ENCODE measurements at places on chromosomes 7 and 10.
A peak's percentile ranks its signal among the peaks of the same experiment; 100 is the strongest.

DNA sequence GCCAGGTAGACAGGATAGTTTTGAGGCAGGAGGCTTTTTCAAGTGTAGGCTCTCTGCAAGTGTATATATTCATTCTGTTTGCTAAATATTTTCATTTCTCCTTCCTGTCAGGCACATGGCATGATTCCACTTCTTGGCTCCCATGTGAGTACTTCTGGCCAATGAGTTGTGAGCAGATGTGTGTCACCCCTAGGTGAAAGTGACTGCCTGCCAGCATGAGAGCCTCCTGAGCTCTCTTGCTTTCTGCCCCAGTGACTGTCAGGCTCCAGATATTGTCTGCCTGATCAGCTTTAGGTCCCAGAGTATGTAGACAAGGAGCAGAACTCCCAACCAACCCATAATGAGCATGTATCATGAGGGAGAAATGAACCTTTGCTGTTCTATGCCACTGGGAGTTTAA, 257.6 kb upstream of the NPY start:
- DNase-seq: no peak

- DNase-seq: no peak
These were observed 195.4 kb downstream of the CDC14C start for GRCh38 chr7:49119706-49120105.

DNA sequence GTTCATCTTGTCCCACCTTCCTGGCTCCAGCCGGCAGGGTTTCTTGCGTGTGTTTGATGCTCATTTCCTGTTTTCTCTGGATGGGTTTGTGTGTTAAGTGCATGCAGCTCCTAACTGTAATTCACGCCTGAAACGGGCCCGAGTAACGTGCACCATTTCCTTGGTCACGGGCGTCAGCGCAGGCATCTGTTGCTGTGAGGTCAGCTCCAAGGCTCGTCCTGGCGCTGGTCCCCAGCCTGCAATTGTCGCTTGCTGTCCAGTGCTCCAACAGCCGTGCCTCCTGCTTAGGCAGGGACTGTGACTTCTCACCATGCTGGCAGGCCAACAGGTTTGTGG, 201.1 kb downstream of the GLRX3 start:
- no peak for DNase-seq

DNA sequence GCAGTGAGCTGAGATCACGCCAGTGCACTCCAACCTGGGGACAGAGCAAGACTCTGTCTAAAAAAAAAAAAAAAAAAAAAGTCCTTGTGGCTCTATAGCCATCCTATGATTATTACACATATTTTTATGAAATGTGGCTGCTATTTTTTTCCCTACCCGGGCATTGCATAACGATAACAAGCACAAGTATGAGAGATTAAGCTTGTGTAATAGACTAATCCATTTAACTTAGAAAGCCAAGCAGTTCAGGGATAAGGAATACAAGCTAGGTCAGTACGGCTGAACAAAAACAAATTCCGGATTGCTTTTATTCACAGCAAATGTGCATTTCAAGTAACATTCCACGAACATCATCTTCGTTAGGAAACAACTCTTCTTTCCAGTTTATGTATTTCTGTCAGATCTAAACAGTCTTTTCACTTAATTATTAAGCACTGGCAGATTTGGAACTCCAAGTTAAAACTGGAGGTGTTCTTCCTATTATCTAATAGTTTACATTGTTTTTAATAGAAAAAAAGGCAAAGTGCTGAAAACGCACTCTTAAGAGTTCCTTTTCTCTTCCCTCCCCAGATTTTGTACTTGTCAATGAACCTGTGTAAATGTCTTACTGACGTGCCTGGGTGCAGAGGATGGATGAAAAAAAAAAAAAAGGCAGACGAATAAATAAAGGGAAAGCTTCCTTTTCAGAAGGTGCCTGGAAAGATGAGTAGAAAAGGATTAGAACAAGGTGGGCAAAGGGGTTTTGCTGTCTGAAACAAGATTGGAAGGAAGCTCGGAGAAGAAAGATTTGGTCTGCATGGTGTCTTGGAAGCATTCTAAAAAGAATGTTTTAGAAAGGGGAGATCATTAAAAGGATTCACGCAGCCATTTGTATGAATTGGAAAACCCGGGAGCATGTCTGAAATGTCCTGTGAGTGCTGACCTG, 81.1 kb downstream of the PRTFDC1 start:
- no peak for DNase-seq

DNA sequence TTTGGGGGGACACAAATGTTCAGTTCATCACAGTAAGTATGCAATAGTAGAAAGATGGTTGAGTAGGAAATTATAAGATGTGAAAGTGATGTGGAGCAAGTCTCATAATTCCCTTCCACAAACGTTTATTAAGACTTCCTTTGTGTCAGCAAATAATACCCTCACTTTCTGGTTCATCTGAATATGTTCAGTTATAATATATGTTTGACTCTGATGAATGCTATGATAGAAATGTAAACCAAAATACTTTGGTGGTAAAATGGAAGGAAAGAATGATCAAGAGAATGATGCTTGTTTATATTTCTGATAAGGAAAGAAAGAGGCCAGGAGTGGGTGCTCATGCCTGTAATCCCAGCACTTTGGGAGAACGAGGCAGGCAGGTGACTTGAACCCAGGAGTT, 111.7 kb upstream of the PLXDC2 start:
- no peak for DNase-seq

DNA sequence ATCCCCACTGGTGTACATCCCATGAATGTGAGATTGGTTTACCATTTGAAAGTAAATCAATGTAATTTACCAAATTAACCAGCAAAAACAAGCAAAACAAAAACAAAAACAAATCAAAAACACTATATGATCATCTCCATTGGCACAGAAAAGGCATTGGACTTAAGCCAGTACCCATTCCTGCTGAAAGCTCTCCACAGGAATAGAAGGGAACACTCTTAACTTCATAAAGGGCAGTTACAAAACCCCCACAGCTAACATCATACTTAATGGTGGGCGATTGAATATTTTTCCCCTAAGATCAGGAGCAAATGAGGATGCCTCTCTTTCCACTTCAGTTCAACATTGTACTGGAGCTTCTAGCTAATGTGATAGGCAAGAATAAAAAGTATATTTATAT, 34.1 kb downstream of the PRKG1 start:
- DNase-seq: no peak

DNA sequence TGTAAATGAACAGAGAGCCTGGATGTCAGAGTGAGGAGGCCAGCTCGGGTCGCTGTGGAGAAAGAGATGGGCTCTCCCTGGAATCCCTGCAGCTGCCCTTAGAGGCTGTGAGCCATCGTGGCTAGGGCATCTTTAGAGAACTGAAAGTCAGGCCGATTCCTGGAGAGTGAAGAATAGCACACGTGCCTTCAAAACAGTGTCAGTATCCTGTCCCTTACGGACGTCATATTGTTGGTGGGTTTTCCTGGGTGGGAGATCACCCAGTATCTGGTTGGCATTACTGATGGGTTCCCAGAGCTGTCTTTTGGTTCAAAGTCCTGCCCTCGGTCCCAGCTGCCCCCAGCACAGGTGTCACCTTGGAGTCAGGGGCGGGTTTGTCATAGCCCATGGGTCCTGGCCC, 25.3 kb downstream of the IKZF1 start:
- DNase-seq: no peak

GRCh38 chr10:132410779-132411532, 14.0 kb downstream of the PWWP2B start:
- DNase-seq: no peak

DNA sequence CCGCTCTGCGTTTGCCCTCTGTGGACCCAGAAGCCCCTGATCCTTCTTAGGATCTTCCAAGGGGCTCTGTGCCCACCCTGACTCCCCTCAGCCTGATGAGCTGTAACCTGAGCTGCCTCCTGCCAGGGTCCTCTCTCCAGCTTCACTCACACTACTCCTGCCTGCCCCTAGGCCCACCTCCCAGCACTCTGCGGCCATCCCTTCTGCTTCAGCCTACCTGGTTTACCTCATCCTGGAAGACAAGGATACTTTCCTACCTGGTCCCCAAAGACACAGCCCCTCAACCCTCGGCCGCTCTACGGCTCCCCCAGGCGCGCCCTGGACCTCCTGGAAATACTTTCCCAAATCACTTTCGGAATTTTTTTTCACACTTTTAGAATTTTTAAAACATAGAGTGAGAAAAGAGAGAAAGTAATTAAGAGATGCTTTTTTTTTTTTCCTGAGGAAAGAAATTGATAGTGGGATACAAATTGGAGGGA, 6.4 kb upstream of the ZNF862 start:
- DNase-seq: no peak

GRCh38 chr7:49403844-49404243, 369.6 kb upstream of the VWC2 start:
- DNase-seq: no peak

- DNase-seq: no peak
These were observed 45.9 kb downstream of the SVIL start for GRCh38 chr10:29588629-29589421.

DNA sequence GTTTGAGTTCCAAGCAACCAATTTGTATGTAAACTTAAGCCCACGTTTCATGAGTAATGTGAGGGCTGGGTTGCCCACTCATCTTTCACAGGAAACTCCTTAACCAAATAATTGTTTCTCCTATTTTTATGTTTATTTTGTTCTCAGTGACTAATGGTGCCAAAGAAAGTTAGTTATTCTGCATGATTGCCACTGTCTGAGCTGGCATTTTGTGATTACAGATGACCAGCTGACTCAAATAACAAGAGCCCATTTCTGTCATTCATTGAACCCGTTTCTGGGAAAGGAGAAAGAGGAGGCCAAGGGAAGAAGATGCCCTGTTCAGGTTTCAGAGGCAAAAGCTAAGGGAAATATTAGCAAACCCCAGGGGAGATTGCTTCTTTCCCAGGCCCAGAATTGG, 186.9 kb upstream of the MYO3A start:
- no peak for DNase-seq

GRCh38 chr10:71769279-71769823, 4.0 kb downstream of the VSIR start:
- DNase-seq: no peak

DNA sequence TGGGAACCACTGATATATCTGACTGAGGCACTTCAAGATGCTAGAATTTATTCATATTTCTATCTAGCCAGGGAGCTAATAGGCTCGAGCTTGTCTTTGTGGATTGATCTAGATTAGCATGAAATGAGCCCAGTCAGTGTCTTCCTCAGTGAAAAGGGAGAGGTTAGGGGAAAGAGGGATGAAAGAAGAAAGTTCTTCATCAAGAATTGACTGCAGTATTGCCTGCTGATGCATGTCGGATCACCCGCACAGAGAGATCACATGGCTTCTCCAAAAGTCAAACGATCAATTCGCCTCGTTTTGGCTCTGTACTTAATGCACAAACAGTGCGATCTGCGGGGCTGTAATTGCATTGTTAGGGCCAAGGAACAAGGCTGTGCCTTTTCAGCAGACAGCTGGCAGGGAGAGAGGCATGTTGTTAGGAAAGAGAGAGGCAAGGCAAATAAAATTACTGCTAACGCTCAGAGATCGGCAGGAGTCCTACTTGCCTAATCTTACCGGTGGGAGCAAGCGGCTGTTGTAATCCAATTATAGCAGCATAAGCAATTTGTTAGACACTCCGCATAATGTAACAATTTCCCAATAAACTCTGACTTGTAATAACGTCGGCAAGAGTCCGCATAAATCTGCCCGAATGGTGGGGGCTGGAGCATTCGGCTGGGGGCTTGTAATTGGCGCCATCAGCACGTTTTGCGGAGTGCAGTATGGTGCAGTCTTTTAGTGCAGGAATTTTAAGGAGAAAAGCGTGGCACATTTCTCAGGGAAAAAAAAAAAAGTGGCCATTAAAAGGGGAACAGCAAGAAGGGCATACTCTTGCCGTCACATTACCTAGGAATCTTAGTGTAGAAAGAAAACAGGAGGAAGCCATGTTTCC, 102.1 kb downstream of the POLL start:
- DNase-seq: no peak

- no peak for DNase-seq
These were observed 155.5 kb downstream of the UBE2H start for GRCh38 chr7:129797214-129797789.

DNA sequence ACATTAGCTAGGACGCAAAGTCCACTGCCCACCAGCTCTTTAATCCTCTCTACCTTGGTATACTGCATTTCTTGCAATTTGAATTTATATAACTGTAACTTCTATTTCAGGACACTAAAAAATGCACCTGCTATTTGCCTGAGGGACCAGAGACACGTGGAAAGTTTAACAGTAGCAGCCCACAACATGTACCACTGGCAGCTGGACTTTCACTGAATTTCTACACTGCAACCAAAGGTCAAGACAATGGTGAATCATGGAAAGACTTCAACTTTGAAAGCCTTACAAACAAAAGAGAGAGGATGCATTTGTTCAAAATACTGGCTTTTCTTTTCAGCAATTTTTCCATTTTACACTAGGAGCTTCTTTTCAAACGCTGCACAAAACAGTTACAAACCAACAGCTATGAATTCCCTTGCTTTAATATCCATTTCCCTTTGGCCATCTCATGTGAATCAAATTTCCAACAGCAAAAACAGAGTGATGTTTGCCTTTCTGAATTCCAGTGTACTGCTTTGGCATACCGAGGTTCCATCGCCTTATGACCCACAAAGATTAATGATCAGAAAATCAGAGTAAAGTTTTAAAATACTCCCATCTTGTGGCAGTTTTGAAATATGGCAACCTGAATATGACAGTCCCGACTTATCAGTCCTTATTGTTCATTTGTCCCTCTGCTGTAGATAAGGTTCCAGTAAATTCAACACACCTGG, 29.9 kb upstream of the HNRNPH3 start:
- peak; percentile 11 for DNase-seq

DNA sequence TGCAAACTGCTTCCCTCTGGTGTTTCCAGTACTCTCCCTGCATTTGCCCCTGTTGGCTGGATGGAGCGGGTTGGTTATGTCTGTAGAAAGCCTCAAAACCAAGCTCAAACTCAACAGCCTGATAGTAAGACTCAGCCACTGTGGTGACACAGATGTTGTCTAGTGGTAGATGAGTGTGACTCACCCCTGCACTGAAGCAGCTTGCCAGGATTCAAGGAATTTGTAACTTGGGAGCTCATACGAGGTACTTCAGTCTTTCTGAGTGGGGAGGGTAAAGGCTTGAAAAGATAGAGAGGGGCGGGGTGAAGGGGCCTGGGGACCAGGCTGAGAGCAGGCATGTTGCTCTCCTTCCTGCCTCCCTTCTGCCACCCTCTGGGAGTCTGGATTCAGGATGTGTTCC, 22.9 kb upstream of the AQP1 start:
- no peak for DNase-seq

All from GM18507 (cell line).